ENCODE measurements at places on chromosomes 13 and 19.

GRCh38 chr13:97724450-97724849, 229.0 kb upstream of the IPO5 start:
- no peak for DNase-seq

GRCh38 chr13:20340136-20340758, 108.1 kb upstream of the GJB6 start:
- no peak for DNase-seq

DNA sequence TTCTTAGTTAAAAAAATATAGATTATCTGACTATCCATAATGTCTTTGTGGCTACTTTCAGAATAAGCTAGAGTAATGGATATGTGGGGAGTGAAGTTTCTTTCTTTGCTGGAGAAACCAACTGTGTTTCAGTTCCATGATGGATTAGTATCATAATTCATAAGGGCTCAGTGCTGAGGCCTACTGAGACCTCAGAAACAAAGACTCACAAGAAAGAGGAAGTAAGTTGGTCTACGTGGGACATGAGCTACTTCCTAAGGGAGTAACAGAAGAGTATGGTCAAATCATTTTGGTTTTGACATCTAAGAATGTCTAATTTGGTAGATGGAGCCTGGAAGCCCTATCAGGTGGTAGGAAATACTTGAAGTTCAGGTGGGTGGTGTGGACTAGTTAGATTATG, 99.0 kb upstream of the HTR2A start:
- DNase-seq: no peak

- DNase-seq: no peak
These were observed 305.1 kb upstream of the SLC10A2 start for GRCh38 chr13:103371271-103371670.

GRCh38 chr13:42369071-42369797, 97.3 kb downstream of the AKAP11 start:
- DNase-seq: no peak

GRCh38 chr13:114059946-114060860, 72.2 kb downstream of the RASA3 start:
- no peak for DNase-seq

DNA sequence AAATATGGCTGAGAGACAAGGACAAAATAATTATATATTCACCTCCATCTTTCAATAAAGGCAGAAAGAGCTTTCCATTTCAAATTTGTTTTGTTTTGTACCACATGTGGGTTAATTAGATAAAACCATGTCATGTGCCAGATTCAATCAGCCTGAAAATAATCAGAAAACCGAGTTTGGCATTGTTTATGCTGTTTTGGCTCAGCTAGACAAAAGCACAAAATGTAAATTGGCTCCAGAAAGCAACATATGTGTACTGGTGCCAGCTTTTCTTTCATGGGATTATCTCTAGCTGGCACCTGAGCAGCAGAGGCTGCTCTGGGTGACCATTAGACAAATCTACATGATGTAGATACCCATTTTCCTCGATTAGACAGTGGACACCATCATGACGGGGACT, 9.2 kb upstream of the DNAJC15 start:
- no peak for DNase-seq

DNA sequence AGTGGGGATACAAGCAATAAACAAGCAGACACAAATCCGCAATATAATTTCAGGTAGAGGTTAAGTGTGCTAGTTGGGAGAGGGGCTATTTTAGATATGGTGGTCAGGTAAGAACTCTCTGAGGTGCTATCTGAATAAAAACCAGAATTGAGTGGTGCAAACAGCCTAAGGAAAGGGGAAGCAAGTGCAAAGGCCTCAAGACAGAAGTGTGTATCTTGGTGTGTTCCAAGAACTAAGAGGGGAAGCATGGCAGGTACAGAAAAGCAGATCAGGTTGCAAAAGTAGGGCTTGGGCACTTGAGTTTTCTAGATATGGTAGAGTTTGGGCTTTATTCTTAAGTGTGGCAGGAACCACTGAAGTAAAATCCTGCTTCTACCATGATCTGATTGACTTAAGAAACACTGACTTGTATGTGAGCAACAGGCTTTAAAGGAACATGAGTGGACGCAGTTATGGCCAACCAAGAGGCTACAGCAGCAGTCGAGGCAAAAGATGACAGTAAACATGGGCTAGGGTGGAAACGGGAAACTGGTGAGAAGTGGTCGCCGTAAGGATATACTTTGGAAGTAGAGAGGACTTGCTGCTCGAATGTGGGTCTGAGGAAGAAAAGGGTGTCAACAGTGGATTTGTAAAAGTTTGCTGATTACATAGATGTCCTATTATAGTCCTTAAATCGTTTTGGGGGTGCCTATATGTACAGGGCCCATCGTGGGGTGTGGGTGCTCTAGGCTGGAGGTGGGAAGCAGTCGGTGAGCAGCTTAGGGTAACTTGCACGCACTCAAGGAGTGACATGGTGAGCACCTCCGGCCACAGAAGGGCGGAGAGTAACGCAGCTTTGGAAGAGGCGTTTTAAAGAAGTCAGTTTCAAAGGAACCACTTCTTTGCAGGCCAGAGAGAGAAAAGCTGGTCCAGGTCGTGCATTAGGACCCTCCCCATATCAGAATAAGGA, 677 bp downstream of the TGDS start:
- no peak for DNase-seq

DNA sequence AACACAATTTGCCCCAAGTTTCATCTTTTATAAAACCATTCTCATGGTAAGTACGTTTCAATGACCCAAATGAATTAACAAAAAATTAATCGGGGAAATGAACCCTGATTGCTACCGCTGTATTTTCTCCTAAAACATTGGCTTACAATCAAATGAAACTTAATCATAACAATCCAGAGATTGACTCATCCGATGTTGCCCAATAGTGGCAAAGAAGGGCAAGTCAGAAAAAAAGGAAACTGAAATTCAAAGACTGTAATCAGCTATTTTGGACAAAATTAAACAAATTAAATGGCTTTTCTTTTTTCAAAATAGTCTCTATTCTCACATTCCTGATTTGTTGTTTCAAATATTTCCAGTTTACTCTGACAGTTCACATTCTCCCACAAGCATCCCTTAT, 3.9 kb upstream of the ACOD1 start:
- no peak for DNase-seq

GRCh38 chr19:50797781-50798658, 7.8 kb downstream of the ACP4 start:
- no peak for DNase-seq

DNA sequence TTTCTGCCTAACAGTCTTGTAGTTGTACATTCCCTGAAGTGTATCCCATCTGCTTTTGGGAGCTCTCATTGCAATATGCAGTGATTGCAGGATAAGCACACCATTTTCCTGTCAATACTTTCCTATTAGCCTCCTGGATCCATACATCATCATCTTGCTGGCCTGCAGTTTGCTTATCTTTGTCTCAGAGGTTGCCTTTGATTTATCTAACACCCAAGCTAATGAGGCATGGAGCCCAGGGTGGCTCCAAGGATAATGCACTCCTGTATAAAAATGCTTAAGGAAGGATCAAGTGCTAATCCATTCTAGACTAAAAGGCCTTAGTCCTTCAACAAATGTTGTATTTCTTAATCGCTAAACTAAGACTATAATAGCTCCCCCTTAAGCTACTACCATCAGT, 161.6 kb upstream of the OBI1 start:
- DNase-seq: no peak

DNA sequence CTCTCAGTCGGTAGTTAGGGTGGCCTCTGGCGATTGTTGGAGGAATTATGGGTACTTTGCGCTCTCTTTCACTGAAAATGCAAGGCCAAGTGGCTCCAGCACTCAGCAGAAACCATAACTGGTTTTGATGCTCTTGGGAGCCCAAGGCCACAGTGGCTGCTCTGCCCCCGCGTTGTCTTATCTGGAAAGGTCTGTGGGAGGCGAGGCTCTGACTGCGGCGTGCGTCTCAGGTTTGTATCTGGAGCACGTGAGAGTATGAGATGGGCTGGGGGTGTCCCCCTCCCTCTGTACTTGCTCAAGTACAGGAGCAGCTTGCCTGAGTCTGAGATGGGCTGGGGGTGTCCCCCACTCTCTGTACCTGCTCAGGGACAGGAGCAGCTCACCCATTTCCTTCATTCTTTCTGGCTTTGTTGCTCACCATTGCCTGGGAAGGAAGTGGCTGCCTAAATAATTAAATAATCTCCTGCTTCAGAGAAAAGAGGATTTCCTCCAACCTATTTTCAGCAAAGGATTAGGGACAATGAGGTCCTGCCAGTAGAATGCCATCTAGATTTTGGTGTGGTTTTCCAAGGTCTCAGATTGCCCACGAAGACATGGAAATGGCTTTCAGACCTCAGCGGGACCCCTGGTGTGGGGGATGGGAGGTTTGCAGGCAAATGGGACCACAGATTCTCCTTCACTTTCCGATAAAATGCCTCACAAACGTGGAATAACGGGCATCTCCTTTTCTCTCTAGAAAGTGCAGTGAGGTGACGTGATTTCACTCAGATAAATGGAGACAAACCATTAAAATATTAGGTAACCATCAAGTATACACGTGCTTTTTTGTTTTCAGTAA, 14.7 kb downstream of the ATP11A start:
- no peak for DNase-seq

- DNase-seq: no peak
These were observed 110.3 kb upstream of the TDRD3 start for GRCh38 chr13:60286707-60287106.

GRCh38 chr13:83214452-83214851, 667.8 kb downstream of the SLITRK1 start:
- DNase-seq: no peak

- no peak for DNase-seq
These were observed 71.9 kb downstream of the SUCLA2 start for GRCh38 chr13:47929156-47929555.

DNA sequence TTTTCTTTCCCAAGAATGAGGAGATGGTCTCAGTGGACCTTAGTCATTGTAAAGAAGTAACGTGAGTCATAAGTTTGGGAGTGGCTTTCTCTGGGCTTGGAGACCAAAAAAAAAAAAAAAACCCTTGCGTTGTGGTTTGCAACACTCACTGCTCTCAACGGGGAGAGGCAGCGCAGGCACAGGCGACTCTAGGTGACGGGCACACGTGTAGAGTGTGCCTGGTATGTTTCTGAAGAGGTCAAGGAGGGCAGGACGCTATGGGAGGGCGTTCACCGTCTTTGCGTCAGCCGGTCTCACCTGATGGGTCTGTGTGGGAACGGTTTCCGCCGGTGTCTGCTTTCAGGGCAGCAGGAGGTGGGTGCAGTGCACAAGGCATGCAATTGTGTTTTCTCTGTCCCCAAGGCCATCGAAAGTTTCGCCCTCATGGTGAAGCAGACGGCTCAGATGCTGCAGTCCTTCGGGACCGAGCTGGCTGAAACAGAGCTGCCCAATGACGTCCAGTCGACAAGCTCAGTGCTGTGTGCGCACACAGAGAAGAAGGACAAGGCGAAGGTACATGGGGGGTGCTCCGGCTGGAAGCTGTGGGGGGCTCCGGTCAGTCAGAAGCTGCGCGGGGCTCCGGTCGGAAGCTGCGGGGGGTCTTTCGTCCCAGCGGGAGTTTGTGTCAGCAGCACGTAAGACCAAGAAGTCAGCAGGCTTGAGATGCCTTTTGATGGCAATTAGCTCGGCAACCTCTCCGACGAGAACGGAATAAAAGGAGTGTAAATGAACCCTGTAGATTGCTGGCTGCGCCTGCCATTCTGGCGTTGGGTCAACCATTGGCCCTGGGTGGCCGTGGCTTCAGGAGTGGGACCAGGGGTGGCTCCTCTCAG, 40.8 kb upstream of the F7 start:
- DNase-seq: no peak

DNA sequence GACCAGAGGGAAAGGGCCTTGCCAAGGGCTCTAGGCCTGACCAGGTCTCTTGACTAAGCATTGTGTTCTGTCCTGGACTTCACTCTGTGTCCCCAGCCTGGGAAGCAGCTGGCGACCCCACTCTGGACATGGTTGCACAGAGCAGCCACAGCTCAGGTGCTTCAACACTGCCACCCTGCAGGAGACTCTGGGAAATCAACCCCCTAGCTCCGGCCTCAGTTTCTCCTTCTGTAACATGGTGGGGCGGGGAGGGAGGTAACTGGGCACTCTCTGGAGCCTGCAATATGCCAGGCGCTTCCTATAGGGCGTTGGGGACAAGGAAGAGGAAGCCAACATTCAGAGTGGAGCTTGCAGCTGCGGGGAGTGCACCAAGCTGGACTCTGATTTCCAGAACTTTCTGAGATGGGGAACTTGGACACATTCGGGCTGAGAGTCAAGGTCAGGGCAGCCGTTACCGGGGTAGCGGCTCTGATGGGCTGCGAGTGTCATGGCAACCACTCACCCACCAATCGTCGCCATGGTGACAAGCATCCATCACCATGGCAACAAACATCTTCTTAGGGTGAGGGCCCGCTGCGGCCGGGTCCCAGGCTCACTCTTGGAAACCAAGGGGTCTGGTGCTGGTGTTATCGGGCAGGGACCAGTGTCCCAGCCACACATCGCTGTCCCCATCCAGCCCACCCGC, 12.8 kb downstream of the F2RL3 start:
- DNase-seq: no peak

All from BJ (cell line).